ENCODE measurements at places on chromosomes 12 and 14.

GRCh38 chr12:58310809-58311622 lies 369.6 kb downstream of the ATP23 start:
- no peak for DNase-seq

GRCh38 chr14:95523051-95523814 lies 6.8 kb upstream of the SYNE3 start:
- DNase-seq = no peak

- no peak for DNase-seq
Observed at GRCh38 chr12:7175493-7175892, 14.0 kb upstream of the PEX5 start.

- no peak for DNase-seq
Observed at GRCh38 chr14:101623077-101623372, 61.7 kb downstream of the DIO3 start.

DNA sequence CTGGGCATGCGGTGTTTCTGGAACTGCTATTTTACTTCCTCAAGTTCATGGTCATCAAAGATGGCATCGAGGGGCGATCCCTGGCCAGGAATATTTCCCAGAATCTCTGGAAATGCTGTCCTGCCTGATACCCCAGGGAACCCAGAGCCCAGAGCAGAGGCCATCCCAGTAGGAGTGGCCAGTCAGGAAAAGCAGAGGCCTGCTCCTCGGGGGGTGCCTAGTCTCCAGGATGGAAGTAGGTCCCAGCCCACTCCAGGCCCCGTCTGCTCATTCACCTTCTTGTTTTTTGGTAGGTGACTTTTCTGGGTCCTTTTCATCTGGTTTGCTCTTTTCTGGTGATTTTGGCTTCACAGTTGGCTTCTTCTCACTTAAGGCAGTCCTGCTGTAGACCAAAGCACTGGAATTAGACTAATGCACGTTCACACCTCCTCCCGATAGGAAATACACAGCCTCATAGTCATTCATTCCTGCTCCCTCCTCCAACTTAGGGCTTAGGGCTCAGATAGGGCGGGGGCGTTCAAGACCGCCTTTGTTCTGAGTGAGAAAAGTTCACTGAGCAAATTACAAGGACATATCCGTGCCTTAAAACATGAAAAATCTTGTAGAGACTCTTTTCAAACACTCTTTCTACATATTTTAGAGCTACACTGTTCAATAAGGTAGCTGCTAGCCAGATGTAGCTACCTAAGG lies 51.1 kb downstream of the TRAFD1 start:
- no peak for DNase-seq

DNA sequence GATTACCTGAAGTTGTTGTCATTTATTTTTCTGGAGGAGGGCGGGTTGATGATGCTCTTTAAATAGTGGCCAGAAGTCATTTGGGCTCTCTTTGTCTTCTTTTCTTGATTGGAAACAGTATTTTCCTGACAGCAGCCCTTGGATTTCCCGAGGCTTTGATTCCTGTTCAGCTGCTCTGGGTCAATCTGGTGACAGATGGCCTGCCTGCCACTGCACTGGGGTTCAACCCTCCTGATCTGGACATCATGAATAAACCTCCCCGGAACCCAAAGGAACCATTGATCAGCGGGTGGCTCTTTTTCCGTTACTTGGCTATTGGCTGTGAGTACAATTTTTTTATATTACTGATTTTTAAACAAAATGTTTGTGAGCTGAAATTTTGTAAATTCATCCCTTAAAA lies 60.4 kb downstream of the ANAPC7 start:
- DNase-seq = no peak

DNA sequence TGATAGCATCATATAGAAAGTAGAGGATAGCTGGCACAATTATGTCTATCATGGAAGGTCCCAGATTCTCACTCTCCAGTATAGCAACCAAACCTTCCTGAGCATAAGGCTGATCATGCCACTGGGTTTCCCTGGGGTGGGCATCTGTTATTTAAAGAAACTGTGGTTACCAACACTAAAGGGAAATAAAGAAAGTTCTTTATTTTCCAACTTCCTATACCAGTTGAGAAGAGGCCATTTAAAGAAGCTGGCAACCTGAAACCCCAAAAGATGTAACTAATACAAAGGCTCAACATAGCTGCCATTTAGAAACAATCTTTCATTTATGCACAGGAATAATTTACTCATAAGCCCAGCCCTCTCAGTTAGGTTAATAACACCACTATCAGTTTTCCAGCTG lies 3.1 kb downstream of the BCAT1 start:
- DNase-seq = no peak

DNA sequence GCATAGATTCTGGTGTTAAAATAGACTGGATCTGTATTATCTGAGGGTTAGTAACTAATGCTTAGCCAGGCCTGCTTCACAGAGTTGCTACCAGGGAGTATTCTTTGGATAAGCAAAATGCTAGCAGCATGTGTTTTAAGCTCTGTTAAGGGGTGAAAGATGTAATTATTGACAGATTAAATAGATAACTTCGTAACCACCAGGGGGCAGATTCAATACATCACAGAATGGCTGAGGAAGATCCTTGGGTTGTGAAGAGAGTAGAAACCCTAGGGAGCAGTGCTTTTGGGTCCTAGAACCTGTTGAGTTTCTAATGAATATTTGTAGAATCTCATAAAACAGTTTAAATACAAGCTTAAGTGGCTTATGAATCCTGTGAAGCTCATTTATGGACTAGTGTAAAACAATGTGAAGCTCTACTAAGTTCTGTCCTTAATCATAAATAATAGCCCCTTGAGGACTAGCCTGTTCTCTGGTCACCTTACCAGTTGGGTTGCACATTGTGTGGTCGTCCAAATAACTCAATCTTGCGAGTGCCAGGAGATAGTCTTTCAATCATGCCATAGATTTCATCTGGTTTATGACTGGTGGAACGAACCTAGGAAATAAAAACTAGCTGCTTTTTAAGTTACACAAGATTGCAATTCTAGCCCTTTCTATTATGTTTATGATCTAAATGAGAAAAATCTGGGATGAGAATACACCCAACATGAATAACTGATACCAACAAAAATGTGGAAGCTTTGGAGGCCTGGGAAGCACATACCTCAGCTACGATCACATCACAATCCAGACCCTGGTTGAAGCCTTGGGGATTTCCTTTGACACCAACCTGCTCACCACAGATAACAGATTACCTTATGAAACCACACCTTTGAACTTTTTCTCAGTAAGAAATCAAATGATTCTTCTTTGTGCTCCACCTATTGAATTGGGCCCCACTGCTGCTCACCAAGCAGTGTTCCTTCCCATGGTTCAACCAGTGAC lies 12.3 kb downstream of the METTL3 start:
- DNase-seq = peak; percentile 16

DNA sequence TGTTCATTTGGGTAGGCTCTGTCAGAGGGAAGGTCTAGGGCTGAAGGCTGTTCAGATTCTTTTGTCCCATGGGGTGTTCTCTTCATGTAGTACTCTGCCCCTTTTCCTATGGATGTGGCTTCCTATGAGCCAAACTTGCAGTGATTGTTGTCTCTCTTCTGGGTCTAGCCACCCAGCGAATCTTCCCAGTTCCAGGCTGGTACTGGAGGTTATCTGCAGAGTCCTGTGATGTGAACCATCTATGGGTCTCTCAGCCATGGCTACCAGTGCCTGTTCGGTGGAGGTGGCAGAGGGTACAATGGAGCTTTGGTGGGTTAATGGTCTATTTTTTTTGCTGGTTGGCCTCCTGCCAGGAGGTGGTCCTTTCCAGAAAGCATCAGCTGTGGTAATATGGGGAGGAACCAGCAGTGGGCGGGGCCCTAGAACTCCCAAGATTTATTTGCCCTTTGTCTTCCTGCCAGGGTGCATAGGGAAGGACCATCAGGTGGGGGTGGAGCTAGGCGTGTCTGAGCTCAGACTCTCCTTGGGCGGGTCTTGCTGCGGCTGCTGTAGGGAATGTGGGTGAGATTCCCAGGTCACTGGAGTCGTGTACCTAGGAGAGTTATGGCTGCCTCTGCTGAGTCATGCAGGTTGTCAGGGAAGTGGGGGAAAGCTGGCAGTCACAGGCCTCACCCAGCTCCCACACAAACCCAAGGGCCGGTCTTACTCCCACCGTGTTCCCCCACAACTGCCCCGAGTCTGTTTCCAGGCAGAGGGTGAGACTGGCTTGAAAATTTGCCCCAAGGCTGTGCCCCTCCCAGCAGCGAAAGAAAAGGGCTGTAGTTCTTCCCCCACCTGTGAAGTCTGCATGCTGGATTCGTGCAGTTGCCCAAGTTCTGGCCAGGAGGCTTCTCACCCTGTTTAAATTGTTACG lies 17.5 kb downstream of the MTRFR start:
- no peak for DNase-seq

DNA sequence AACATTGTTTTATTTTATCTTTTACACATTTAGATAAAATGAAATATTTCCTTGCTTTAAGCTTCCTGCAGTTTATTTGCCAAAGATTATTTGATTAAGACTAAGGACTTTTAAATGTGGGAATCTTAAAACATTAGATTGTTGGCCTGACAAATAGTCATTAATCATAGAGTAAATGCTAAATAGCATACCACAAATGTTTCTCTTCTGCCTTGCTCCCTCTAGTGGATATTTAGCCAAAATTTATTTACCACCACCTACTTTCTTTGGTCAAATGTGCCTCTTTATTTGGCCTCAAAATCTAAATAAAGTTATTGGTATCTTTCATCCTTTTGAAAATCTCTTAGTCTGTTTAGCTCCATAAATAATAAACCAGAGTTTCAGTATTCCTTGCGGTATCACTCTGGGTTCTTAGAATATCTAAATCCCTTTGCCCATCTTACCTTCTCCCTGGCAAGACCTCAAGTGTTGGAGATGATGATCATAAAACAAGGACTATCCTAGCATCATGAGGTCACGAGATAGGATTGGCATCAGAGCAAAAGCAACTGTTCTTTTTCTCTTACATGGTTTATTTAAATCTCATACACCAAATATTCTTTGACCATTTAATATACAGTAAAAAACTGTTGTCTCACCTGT lies 150.6 kb upstream of the AEBP2 start:
- DNase-seq = no peak

- no peak for DNase-seq
Observed at GRCh38 chr12:109670731-109671130, 42.9 kb upstream of the FAM222A start.

- DNase-seq = no peak
Observed at GRCh38 chr12:34124608-34125007, 102.3 kb downstream of the ALG10 start.

DNA sequence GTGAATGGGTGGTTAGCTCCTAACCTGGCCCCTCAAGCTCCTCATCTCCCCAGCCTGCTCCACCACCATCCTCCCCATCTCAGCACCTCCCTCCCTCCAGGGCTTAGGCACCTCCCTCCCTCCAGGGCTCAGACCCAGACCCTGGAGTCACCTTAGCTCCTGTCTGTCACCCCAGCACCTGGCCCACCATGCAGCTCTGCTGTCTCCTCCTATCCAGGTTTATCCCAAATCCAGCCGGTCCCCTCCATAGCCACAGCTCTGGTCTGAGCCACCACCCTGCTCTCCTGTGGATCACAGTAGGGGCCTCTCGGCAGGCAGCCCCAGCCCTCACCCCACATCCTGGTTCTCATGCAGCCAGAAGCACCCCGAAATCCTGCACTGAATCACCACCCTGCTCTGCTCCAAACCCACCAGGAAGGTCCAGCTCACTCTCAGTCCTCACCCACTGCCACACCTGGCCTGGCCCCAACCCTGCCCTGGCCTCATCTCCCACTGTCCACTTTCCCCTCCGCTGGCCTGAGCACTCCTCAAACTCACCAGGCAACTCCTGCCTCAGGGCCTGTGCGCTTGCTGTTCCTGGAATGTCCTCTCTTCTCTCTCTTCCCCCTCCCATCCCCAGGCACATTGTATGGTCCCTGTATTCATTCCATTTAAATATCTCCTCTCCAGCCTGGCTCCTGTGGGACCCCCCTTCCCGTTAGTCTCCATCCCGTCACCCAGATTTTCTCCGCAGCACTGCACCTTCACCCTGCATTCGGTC lies 62.6 kb downstream of the DIO3 start:
- DNase-seq = no peak

- DNase-seq = no peak
Observed at GRCh38 chr12:109880938-109881337, 597 bp upstream of the GLTP start.

GRCh38 chr12:85390266-85390665 lies 110.2 kb downstream of the ALX1 start:
- no peak for DNase-seq

GRCh38 chr12:71567537-71567936 lies 96.1 kb downstream of the ZFC3H1 start:
- DNase-seq = no peak

DNA sequence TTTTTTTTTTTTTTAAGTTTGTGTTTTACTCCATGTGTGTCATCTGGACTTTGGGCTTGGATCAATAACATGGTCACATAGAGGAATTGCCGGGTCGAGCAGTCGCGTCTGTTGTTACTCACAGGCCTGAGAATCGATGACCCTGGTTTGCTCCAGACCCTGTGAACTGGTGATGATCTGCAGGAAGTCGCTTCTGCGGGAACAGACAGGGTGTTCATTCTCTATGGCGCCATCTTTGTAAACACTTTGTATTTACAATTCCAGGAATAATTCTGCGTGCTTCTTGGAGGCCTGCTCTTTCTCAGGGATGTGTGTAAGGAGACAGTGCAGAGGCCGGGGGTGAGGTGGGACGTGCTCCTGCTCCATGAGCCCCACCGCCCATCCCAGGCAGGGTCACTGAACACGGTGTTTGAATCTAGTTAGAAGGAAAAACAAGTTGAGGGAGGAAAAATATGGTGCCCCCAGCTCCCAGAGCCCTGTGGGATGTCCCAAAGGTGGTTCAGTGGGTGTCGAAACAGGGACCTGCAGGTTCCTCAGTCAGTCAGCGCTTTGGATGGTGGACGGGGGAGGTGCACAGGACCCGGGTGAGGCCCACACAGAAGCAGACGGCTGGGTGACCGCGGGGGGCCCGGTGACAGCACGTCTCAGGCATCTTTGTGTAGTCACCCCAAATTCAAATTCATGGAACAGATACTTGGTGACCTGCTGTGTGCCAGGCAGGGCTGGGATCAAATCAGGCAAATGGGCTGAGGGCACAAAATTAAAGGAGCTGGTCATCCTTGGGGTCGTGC lies 58.8 kb downstream of the ADGRD1 start:
- DNase-seq = no peak

DNA sequence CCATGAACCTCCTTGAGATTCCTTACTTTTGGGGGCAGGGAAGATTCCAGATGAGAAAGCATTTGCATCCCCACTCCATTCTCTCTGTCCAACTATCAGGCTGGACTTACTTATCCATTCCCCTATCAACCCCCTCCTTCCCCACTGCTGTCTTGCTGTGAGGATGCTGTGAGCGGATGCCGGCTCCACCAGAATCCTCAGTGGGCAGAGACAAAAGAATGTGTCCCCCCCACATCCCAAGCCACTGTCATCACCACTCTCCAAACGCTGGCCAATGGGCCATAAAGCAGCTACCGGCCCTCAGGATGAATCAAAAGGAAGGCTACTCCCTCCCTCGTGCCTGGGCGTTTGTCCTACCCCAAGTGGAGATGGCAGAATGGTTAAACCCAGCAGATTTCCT lies 173.0 kb upstream of the NTF3 start:
- no peak for DNase-seq

DNA sequence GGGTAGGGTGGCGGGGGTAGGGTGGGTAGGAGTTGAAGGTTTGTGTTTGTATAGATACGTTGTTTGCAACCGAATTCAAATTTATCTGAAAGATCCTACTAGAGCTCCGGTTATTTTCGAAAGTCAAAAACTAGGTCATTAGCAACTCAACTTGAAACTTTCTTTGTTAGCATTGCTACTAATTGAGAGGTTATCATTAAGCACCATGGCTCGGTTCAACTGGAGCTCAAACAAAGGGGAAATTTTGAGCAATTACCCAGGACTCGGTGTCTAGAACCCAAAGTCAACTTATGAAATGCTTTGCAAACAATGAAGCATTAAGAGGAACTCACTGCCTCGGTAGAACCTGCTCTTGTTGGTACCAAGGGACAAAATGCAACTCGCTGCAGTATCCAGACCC lies 207.7 kb downstream of the BCAT1 start:
- no peak for DNase-seq
